Endodermal cell (in vitro differentiated cells): ENCODE measurements at places on chromosomes 5 and 9.

- no peak for DNase-seq
Observed at GRCh38 chr5:88502179-88503040, 233.8 kb upstream of the TMEM161B start.

GRCh38 chr5:79716839-79717238, 27.2 kb downstream of the CMYA5 start:
- DNase-seq, result no peak

- peak; percentile 63 for DNase-seq
Observed at GRCh38 chr5:55923177-55923771, 71.5 kb downstream of the IL6ST start.

DNA sequence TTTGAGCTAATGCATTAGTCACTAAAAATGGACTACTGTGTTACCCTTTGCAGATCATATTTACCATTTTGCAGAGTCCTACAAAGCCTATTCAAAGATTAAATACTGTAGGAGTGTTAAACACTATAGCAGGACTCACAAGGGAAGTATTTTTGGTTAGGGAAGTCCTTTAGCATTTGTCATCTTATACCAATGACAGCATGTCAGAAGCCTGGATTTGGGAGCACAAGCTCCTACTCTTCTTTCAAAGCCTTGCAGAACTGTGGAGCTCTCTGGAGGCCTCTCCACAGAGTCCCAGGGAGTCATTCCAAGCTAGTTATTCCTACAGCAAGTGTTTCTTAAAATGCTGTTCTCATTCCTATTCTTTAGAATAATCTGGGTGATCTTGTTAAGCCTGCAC, 288.8 kb downstream of the PIK3R1 start:
- DNase-seq, result no peak

- no peak for DNase-seq
Observed at GRCh38 chr5:125326150-125326510, 579.7 kb upstream of the ZNF608 start.

GRCh38 chr9:84315278-84315877, 25.2 kb downstream of the SLC28A3 start:
- DNase-seq, result peak; percentile 86

GRCh38 chr5:81852291-81853029, 101.6 kb upstream of the SSBP2 start:
- peak; percentile 87 for DNase-seq

DNA sequence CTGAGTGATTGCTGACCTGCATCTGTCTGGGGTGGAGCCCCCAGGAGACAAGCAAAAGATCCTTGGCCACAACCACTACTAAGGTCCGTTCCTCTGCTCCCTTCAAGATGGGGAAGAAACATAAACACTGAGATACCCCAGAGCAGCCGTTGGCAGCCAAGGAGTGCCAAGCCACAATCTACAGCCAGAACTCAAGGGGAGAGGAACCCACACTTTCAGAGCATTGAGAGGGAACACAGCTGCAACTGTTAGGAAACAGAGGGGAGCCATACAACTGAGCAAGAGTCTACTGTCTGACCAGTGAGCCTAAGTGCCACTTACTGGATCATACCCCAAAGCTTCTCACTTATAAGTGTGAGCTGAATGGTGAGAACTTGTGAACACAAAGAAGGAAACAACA, 44.6 kb upstream of the ADRB2 start:
- DNase-seq, result no peak

DNA sequence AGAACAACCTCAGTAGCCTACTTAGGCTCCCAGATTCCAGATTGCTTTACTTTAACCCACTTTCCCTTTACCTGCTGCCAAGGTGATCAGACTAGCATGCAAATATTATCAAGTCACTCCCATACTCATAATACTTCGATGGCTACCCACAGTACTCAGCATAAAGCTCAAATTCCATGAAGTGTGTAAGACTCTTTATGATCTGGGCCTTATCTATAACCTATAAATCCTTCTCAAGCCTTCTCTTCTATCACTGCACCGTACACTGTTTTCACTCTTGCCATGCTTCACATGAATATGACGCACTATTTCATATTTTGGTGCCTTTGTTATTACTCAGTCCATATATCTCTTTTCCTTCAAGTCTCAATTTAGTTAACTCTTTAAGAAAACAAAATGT, 135.2 kb upstream of the TARS1 start:
- no peak for DNase-seq

DNA sequence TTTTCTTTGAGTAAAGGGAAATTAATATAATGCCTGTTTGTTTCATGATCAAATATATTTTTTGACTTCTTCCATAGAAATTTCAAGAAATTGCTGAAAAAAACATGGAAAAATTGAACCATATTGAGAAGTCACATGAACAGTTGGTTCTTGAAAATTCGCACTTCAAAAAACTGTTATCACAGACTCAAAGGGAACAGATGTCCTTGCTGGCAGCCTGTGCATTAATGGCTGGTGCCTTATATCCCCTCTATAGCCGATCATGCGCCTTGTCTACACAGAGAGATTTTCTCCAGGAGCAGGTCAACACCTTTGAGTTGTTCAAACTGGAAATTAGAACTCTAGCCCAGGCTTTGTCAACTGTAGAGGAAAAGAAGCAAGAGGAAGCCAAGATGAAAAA, 191.4 kb downstream of the CCDC171 start:
- DNase-seq, result no peak

DNA sequence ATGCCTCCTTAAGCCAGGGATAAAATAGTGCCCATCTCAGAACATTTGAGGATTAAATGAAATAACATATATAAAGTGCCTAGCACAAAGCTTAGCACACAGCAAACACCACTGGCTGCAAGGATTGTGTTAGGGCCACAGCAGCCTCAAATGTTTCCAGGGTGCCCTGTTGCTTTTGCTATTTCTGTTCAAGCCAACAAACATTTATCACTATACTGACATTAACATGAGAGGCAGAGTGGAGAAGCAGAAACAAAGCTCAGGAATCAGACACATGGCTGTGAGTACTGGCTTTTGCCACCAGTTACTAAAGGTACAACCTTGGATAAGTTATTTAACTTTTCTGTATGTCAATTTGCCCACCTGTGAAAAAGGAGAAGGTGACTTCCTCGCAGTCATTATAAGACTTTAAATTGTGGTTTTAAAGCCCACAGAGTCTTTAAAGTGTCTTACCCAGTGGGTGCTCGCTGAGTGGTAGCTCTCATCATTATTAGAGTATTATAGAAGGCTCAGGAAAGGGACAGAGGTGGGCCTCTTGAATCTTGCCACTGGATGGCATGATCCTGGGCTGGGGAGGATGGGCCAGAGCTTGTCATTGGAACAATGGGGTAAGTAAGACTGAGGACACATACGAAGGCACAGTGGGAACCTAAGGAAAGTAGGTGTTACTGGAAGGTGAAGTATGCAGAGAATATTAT, 98.2 kb downstream of the MARCHF3 start:
- no peak for DNase-seq

GRCh38 chr9:33458444-33458843, 11.1 kb upstream of the AQP3 start:
- DNase-seq, result peak; percentile 60

DNA sequence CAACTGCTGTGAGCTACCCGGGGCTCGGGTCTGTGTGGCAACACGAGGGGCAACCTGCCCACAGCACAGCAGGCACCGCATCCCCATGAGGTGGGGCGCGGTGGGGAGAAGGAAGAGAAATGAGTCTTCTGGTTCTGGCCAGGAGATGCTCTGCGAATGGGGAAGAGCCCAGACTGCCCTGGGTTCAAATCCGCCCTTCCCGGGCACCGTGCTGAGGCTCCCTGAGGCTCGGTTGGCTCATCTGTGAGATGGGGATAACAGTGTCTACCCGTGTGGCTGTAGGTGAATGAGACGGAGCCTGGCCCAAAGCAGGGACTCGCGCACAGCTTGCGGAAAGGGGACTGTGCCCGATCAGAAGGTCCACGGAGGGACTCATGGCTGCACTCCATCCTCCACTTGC, 123.9 kb downstream of the VAV2 start:
- no peak for DNase-seq

DNA sequence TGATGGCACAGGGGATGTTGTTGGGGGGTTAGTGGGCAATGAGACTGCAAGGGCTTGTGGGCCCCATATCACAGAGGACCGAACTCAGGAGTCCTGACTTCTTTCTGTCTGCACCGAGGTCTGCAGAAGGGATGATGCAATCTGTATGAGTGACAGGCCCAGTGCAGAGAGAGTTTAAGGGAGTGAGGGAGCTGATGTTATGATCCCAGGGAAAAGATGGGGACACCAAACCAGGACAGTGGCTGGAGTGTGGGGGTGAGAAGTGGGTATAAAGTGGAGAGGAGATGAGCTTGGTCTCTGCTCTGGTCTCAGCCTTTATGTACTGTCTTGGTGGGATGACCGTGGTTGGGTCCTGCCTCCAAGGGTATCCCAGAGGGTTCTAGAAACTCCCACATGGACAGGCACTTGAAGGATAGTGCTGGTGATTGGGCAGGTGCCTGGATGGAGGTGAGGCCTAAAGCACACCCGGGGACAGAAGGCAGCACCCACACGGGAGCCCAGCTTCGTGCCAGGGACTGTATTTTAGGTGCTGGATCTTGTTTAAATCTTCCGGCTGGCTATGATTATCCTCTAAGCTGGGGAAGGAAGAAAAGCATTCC, 21.9 kb downstream of the GSN start:
- DNase-seq, result no peak

- no peak for DNase-seq
Observed at GRCh38 chr5:150349681-150350275, 7.7 kb upstream of the TCOF1 start.

DNA sequence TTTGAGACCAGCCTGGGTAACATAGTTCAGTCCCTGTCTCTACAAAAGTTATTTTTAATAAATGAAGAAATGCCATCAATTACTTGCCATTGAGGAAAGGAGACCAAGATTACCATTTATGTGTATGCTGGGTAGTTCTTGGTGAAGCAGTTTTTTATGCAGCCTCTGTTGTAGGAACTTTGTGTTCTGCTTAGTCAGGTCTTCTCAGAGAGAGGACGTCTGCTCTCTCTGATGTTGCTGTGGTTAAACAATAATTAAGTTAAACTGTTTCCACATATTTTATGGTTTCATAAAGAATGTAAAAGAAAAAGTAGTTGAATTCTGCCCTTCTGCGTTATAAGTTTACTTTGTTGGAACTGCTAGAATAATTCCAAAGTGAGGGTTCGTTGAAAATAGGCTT, 210.5 kb downstream of the KDM4C start:
- DNase-seq, result no peak

GRCh38 chr5:95069021-95069420, 215.9 kb downstream of the MCTP1 start:
- DNase-seq, result no peak

GRCh38 chr9:116070256-116070914, 83.2 kb upstream of the PAPPA start:
- DNase-seq, result no peak

DNA sequence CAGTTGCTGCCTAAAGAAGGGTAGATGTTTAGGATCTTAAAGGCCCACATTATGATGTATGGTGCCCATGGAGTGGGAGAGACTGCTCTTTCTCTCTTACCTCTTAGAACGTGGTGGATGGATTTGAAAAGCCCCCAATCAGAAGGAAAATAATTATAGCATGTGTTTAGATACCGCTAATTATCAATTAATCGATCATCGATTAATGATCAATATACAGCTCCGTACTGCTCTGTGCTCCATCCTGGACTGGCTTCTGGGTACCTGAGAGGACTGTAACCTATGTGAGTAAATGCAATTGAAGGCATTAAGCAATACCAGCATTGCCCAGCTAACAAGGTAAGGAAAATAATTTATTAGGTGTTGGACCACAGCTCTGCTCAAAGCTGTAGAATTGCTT, 149.1 kb downstream of the MAST4 start:
- DNase-seq, result no peak

DNA sequence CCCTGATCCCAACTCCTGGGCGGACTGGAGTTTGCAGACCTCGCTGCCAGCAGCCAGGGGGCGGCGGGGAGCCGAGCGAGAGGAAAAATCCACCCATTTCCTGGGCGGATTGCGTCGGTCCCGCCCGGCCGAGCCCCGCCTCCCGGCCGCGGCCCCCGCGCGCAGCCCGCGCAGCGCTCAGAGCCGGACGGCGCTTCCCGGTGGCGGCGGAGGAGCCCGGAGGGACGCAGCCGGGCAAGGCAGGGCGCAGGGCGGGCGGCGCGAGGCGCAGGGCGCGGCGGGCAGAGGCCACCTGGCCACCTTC, at the start of gene OLFM1:
Gene OLFM1 (plus strand): TSS at position 180 of the 304 bp plus-strand sequence. CDS start 322 bp downstream, outside the sequence.
- peak; percentile 94 for DNase-seq

DNA sequence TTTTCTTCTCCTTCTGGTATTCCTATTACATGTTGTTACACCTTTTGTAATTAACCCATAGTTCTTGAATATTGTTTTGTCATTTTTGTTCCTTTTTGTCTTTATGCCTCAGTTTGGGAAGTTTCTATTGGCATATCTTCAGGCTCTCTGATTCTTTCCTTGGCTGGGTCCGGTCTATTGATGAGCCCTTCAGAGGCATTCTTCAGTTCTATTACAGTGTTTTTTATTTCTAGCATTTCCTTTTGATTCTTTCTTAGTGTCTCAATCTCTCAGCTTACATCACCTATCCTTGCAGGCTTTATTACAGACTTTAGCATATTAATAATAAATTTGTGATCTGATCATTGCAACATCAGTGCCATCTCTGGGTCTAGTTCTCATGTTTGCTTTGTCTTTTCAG, 33.8 kb downstream of the PHF2 start:
- no peak for DNase-seq

- DNase-seq, result no peak
Observed at GRCh38 chr5:164306662-164307061, 801.2 kb downstream of the MAT2B start.

- no peak for DNase-seq
Observed at GRCh38 chr5:136114414-136115125, 18.1 kb upstream of the SMAD5 start.

DNA sequence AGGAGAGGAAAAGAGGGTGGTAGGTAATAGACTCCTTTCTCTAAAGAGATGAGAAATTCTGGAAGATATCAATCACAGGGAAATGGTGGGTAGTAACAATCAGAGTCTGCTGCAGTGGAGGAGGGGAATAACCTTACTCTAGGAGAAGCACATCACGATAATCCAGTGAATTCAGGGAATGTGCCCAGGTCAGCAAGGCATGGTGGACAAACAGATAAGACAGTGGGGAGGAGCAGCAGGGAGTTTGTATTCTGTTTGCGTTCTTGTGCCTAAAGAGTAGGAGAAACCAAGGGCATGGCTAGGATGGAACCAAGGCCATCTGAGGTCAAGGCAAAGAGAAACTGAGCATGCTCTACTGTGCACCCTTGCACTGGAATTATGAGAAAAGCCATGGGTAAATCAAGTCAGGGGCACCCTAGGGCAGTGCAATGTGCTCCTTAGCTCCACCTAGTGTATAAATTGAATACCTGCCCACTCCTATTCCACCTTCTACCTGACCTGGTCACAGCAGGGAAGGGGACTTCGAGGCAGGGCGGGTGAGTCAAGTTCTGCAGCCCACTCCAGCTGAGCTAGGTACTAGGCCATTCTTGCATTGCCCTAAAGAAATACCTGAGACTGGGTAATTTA, 31.6 kb downstream of the RETREG1 start:
- DNase-seq, result no peak
